ENCODE measurements at places on chromosomes 1 and 21. TPM values are rescaled to one million over a fixed set of nuclear protein-coding genes. Genes with fewer than 3 reads are reported as not detected.

Gene BARHL2
- not detected for total RNA-seq

Gene WLS
- 4.5 TPM for total RNA-seq

Gene SLC5A9
- 0.22 TPM for total RNA-seq

Gene DESI2
- 108 TPM for total RNA-seq

Gene GDAP2
- 24.1 TPM for total RNA-seq

Gene CLIC6
- 3.8 TPM for total RNA-seq

Gene SPRR2G
- not detected for total RNA-seq

Gene LRRC53
- total RNA-seq, result not detected

Gene PLEKHN1
- 3.0 TPM for total RNA-seq

Gene MOB3C
- 4.0 TPM for total RNA-seq

Gene DAB1
- 12.3 TPM for total RNA-seq

Gene NAV1
- 41.0 TPM for total RNA-seq

GRCh38 chr1:62368989-62369388 is 49.8 kb upstream of the KANK4 start:
- DNase-seq, result no peak

- no peak for DNase-seq
Measured at GRCh38 chr21:42308161-42308913, 6.9 kb downstream of the TFF3 start.

- peak; percentile 52 for DNase-seq
Measured at GRCh38 chr1:63326473-63327380, 4.4 kb downstream of the FOXD3 start.

DNA sequence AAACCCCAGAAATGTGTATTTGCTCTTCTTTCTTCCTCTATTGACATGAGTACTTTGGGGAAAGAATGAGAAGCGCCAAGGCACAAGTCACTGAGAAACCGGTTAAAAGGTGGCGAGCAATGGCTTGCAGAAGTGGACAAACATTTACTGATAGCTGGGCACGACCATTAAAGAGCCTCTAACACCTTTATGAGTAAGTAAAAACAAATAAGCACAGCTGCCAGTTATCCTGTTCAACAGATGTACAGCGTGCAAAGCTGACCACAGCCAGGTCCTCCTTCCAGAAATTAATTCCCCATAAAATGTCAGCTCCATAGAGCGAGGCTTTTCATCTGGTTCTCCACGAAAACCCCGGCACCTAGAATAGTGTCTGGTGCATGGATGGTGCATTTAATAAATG is 72.7 kb downstream of the CAPZB start:
- DNase-seq, result no peak

- DNase-seq, result no peak
Measured at GRCh38 chr1:92095874-92096273, 15.7 kb downstream of the BTBD8 start.

DNA sequence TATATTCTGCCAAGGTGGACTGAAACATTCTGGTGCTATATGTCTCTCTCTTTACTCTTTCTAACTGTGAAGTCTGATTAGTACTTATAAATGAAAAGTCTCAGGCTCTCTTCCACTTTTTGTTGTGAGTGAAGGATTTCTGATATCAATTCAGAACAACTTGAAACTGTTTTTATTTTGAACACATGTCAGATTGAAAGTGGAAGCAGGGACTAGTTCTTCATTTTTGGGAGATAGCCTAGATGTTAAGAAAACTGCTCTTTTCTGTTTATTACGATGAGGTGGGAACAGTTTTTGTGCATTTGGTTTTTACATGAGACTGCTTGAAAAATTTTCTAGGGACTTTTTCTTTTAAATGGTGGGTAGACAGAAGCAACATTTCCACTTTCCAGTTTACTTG is 14.5 kb upstream of the GBP3 start:
- DNase-seq, result no peak

- DNase-seq, result no peak
Measured at GRCh38 chr1:236516929-236517704, 6.7 kb upstream of the LGALS8 start.

- DNase-seq, result no peak
Measured at GRCh38 chr1:27660300-27660835, 11.6 kb downstream of the IFI6 start.

- no peak for DNase-seq
Measured at GRCh38 chr1:31927661-31927980, 10.5 kb downstream of the PTP4A2 start.

DNA sequence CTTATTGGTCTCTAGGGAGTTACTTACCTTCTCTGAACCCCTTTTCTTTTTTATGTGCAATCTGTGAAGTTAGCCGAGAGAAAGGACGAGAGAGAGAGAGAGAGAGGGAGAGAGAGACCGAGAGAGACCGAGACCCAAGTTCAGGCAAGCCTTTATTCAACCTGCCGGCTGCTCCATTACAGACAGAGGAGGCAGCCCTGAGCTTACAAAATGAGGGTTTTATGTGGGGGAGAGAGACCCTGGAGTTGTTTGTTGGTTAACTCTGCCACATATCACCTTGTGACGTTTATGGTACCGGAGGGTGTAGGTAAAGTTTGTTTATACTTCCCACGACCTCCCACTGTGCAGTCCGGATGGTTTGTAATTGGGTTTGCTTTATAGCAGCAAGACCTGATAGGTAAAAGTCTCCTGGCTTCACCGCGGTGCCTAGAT is 1.5 kb upstream of the MCOLN3 start:
- DNase-seq, result peak; percentile 29

- no peak for DNase-seq
Measured at GRCh38 chr1:246784621-246785493, 60.6 kb downstream of the SCCPDH start.

- DNase-seq, result no peak
Measured at GRCh38 chr1:2972011-2972878, 49.0 kb upstream of the ACTRT2 start.

DNA sequence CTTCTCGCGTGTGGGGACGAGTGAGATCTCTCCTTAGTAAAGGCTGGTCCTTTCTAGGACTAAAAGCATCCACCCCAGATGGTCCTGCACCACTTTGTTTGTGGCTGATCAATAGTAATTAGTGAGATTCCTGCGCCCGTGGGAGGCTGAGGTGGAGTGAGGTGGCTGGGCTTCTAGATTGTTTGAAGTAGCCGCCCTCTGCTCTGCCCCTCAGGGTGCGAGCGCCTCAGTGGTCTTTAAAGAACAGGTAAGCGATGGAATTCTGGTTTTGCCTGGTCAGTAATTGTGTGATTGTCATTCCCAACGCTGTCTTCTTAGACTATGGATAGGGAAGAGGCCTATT is 20.7 kb downstream of the PEX14 start:
- no peak for DNase-seq

DNA sequence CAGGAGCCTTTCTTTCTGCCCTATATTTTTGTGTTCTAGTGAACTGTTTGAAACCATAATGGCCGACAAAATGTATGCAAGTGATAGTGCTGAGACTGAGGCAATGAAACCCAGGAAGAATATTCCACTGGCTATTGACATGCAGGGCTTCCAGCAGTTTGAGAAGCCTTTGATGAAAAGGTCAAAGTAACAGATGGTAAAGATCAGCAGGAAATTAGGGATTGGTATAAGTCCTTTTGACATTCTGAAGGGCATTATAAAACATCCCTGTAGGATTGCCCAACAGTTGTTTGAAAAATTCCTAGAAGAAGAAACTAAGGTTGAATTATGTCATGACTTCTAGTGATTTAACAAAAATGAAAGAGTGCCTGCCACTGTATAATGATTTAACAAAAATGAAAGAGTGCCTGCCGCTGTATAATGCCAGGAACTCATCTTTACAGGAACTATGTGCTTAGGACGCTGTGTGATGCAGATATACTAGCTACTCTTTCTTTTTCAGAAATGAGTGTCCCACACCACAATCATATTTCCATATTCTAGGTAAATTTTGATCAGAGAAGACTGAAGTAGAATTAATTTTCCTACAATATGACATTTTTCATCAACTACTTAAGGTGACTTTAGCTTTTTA is 283.9 kb upstream of the ST6GALNAC5 start:
- DNase-seq, result no peak

GRCh38 chr21:24939291-24939690 is 668.0 kb downstream of the MRPL39 start:
- no peak for DNase-seq

- no peak for DNase-seq
Measured at GRCh38 chr1:110879758-110880606, 7.0 kb downstream of the CD53 start.

GRCh38 chr1:86708920-86709319 is 4.5 kb downstream of the SH3GLB1 start:
- DNase-seq, result no peak

DNA sequence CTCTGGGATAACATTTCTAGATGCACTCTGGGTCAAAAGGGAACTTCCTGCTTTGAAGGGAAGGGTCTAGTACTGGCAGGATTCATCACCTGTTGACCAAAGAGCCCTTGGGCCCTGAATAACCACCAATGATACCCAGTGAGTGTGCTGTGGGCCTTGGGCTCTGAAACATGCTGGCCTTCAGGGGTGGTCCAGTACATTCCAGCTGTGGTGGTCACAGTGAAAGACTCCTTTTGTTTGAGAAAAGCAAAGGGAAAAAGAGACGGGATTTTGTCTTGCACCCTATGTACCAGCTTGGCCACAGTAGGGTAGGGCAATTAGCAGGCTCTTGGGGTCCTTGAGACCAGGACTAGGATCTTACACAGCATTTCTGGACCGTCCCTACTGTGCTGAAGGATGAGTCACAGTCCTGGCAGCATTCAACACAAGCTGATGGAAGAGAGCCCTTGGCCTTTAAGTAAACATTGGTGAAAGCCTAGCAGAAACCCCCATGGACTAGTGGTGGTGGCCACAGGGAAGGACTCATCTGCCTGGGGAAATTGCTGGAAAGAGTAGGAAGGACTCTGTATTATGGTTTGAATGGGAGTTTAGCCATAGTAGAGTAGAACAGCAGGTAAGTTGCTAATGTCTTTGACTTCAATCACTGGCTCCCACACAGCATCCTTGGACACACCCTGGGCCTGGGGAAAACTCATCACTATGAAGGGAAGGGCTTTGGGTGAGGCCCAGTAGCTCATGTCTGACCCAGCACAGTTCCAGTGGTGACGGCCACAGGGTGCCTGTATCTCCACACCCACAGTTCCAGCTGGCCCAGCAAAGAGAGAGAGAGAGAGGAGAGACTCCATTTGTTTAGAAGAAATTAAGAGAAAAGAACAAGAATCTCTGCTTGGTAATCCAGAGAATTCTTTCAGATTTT is 87.5 kb downstream of the COL24A1 start:
- DNase-seq, result no peak

- DNase-seq, result no peak
Measured at GRCh38 chr1:196545222-196545621, 63.0 kb downstream of the KCNT2 start.

GRCh38 chr21:41600116-41600515 is 92.2 kb upstream of the TMPRSS2 start:
- no peak for DNase-seq

DNA sequence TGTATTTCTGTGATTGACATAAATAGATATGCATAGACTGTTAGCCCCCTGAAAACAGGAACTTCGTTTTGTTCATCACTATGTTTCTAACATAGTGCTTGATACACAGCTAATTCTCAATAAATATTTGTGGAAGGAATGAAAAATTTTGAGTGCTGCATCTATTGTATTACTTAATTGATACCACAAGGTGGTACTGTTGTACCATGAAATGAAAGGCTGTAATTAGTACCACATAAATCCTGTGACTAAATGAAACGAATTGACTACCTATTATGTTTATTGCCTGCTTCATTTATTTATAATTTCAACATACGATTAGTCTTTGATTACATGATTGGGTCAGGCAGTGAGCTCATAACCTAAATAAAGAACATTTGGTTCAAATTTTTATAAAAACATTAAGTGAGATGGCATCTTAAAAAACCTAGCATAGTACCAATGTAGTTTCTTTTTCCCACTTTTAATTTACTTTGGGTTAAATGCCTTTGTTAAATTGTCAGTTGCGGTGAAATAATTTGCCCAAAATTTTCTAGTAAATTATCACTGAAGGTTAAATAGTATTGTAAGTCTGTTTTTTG is 15.0 kb upstream of the TGFB2 start:
- no peak for DNase-seq

- DNase-seq, result no peak
Measured at GRCh38 chr1:55243655-55244054, 28.5 kb upstream of the USP24 start.

GRCh38 chr1:234963904-234964702 is 164.5 kb downstream of the TOMM20 start:
- DNase-seq, result no peak

- DNase-seq, result no peak
Measured at GRCh38 chr21:38479641-38480525, 18.4 kb downstream of the ERG start.

DNA sequence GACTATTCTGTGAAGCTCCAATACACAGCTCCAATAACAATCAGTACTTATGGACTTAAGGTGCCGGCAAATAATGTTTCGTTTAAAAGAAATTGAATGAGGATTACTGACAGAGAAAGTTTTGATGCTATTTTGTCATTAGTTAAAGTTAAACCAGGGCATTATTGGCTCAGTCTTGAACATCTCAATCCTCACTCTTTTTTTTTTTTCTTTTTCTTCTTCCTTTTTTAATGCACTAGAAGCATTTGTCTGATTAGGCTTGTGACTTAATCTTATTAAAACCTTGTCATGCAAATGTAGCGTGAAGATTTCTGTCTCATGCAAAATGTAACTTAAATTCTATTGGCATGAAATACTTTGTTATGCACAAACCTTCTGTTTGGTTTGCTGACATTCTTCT is 346.8 kb upstream of the ADGRL2 start:
- DNase-seq, result no peak

- DNase-seq, result no peak
Measured at GRCh38 chr1:15459771-15460707, 3.5 kb downstream of the CELA2A start.

DNA sequence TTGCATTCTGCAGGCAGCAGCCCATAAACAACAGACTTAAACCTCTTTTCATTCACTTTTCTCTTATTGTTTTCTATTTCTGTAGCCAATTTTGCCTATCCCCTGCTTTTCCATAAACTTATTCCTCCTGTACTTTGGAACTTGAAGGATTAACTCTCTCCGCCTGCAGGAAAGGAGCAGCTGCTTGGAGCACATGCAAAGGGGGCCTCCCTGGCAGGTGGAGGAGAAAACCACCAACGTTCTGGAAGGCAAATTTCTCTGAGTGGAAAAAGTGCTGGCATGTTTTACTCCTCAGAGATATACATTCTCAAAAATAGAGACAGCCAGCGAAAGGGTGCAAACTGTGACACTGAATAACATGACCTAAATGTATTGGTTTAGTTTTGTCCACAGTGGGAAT is 33.6 kb downstream of the RGS21 start:
- no peak for DNase-seq

DNA sequence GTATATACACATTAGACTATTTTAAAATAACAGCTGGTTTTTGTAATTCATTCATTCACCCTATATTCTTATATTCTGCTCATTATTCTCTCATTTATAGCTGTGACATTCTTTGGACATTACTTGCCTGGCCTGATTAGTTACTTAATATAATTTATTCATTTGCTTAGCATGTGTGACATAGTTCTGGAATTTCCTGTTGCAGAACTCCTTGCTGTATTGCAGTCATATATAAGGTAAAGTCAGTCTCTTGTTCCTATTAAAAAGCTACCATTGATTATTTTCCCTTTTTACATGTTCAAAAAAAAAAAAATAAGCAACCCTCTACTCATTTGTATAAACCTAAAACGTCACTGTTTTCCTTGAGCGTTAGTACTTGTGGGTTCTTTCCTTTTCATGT is 23.9 kb downstream of the GNAT2 start:
- DNase-seq, result no peak

GRCh38 chr1:17149771-17150170 is 30.5 kb upstream of the PADI2 start:
- no peak for DNase-seq

Data from WTC11 (cell line).